Bronchial epithelial cell (primary cell): ENCODE measurements at places on chromosomes 6 and 20. TPM values are rescaled to one million over a fixed set of nuclear protein-coding genes. Genes with fewer than 3 reads are reported as not detected.
A peak's percentile ranks its signal among the peaks of the same experiment; 100 is the strongest.

Gene SLA2
- not detected in 2 replicates for total RNA-seq

Gene ULBP2
- 2.4 and 12.2 TPM in 2 replicates for total RNA-seq

Gene ECT2L
- total RNA-seq: 0.13 TPM in 1 of 2 replicates, not detected in the other

Gene BPI
- total RNA-seq: not detected in 2 replicates

Gene BICRAL
- total RNA-seq: 3.1 and 3.9 TPM in 2 replicates

Gene HSF2
- 16.0 and 17.9 TPM in 2 replicates for total RNA-seq

Gene SIM1
- total RNA-seq: not detected in 2 replicates

Gene CMTR1
- total RNA-seq: 15.8 and 22.1 TPM in 2 replicates

DNA sequence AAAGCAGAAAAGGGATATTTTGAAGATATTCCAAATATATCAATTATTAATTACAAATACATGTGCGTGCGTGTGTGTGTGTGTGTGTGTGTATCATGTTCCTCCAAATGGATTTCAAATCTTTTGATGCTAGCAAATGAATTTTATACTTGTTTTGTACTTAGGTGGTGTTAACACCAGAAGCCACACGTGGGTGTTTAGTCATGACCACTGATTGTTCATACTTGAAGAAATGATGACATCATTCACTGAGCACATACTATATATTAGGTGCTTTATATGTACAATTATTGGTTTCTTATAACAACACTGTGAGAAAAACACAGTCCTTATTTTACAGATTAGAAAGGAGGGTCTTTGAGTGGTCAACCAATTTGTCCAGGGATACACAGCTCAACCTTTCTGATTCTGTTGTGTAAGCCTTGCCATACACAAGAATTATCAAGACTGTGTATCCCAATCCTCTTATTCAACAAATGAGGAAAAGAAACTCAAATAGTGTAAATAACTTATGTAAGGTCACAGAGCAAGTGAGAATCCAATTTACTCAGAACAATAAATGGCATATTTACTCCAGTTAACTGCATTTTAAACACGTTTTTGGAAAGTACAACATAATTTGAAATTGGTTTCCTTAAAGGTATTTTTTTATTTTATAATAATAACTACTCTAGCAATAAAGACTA lies 88.5 kb downstream of the BCAS1 start:
- DNase-seq: peak; percentile 77

DNA sequence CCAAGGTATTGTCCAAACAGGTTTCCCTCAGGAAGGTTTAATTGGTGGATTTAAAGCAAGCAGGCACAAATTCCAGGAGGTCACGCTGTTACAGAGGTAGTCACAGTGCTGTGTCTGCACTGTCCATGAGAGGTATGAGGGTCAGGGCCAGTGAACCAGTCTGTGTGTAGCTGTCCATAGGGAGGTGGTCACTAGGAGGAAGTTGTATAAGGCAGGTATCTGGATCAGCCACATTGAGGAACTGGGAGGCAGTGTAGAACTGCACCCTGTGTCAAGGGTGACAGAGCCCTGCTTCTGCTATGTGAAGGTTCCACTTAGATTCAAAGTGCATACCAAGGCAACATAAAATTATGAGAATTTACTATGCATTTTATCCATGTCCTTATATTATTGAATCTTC lies 73.3 kb downstream of the MAP3K4 start:
- DNase-seq: no peak

DNA sequence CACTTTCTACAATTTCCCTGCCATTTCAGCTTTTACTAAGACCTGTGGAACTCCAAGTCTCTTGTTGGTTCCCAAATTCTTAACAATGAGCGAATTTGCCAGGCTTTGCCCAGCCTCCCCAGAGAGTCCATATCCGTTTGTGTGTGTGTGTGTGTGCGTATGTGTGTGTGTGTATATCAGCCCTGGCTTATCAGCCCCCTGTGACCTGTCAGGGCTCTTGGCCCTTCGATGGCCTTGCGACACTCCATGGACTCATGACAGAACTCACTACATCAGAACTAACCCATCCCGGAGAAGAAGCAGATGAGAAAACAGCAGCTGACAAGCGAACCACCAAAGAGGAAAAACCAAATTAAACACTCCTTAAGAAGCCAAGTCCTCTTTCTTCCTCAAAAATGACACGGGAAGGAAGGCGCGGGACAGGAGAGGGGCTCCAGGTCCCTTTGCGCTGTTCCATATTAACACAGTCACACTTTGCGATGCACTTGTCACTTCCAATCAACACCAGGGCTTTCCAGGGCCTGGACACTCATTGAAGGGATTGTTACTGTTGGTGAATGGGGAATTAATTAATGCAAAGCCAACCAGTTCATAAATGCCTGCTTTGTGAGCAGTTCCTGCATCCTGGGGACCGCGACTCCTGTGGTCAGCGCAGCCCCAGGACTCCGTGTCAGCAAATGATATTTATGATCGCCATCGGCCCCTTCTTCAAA lies 524.0 kb downstream of the CD83 start:
- DNase-seq: no peak

GRCh38 chr20:56630506-56631317 lies 1.6 kb downstream of the TFAP2C start:
- no peak for DNase-seq

- DNase-seq: no peak
Observed at GRCh38 chr6:158175111-158175510, 7.0 kb downstream of the GTF2H5 start.

GRCh38 chr6:109305028-109305427 lies 77.2 kb downstream of the CD164 start:
- no peak for DNase-seq

DNA sequence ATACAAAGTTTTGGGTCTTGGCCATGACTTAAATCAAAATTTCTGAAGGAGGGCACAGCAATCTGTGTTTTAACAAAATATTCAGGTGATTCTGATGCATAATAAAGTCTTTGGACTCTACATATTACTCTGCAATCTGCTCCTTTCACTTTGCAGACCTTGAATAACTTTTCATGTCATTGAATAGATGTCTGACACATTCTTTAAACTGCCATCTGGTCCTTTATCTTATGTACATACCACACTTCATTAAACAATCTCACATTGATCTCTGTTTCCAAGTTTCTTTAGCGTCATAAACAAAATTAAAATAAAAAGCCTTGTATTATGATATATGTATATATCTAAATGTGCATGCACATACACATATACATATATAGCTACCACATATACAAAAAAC lies 831.2 kb downstream of the MAFB start:
- no peak for DNase-seq

DNA sequence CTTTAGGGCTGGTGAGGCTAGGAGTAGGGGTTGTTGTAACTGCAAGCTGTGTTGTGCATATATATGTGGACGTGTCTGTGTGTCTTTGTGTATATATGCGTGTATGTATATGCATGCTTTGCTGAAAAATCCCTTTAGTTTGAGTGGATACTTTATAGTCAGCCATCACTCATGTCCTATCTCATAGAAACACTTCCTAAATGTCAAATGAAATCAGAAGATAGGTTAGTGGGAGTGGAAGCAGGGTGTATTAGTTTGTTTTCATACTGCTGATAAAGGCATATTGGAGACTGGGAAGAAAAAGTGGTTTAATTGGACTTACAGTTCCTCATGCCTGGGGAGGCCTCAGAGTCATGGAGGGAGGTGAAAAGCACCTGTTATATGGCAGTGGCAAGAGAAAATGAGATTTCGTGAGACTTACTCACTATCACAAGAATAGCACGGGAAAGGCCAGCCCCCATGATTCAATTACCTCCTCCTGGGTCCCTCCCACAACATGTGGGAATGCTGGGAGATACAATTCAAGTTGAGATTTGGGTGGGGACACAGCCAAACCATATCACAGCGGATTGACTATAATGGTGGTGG lies 131.1 kb downstream of the JARID2 start:
- no peak for DNase-seq

GRCh38 chr20:24574307-24574706 lies 104.9 kb downstream of the SYNDIG1 start:
- no peak for DNase-seq

DNA sequence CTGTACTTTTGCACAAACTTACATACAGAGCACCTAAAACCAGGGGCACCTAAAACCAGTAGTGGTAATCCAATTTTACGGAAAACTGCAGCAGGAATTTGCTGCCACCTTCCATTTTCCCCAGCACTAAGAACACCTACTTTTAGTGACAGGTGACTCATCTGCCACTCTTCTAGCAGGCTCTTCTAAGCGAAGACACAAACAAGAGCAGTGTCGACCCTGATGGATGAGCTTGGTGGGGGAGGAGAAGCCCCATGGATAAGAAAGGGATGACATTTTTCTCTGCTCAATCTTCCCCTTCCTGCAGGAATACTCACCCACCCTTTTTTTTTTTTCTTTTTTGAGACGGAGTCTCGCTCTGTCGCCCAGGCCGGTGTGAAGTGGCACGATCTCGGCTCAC lies 116.9 kb downstream of the GMPR start:
- DNase-seq: no peak

DNA sequence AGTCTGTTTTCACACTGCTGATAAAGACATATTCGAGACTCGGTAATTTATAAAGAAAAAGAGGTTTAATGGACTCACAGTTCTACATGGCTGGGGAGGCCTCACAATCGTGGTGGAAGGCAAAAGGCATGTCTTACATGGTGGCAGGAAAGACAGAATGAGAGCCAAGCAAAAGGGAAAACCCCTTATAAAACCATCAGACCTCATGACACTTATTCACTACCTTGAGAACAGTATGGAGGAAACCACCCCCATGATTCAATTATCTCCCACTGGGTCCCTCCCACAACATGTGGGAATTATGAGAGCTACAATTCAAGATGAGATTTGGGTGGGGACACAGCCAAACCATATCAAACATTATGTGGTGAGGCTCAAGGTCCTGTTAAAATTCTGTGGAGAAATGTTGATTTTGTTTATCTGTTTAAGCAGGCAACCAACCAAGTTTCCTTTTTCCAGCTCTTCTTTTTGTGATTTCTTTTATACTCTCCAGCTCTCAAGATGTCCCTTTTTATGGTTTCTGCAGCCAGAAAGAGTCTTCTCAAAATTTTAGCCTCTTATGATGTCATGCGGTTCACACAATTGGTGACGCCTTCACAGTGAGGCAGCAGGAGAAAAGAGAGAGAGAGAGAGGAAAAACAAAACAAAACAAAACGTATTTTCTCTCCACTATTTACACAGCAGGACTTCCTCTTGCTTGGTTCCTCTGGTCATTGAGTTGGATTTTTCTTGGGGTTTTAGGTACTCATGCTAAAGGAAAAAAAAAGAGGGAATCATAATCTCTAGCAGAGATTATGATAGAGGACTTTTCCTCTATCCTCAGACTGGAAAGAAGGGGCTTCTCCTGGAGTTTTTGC lies 18.0 kb downstream of the AIG1 start:
- no peak for DNase-seq

GRCh38 chr20:38935967-38936407 lies 9.8 kb downstream of the FAM83D start:
- DNase-seq: peak; percentile 78

- peak; percentile 79 for DNase-seq
Observed at GRCh38 chr6:5670811-5671561, 335.7 kb downstream of the NRN1 start.

- no peak for DNase-seq
Observed at GRCh38 chr20:33433465-33434234, 9.9 kb downstream of the SNTA1 start.

DNA sequence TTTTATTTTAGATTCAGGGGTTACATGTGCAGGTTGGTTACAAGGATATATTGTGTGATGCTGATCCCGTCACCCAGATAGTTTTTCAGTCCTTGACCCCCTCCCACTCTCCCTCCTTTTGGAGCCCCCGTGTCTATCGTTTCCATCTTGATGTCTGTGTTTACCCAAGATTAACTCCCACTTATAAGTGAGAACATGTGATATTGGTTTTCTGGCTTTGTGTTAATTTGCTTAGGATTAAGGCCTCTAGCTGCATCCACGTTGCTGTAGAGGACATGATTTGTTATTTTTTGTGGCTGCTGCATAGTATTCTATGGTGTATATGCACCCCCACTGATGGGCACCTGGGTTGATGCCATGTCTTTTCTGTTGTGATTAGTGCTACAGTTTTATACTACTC lies 178.6 kb downstream of the PLCB1 start:
- no peak for DNase-seq

DNA sequence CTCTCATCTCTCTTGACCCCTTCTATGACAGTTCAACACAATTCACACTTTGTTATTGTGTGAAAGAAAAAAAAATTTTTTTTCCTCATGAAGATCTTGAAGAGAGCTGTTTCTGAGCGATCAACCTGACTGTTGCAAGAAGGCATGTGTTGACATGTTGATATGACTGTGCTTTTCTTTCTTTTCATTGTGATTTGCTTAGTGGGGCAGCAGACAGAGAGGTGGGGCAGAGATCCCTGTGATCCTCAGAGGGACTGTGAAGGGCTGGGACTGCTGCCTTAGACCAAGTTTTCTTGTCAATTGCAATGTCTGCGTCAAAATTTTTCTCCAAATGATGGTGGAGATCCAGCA lies 70.8 kb upstream of the IYD start:
- peak; percentile 94 for DNase-seq

DNA sequence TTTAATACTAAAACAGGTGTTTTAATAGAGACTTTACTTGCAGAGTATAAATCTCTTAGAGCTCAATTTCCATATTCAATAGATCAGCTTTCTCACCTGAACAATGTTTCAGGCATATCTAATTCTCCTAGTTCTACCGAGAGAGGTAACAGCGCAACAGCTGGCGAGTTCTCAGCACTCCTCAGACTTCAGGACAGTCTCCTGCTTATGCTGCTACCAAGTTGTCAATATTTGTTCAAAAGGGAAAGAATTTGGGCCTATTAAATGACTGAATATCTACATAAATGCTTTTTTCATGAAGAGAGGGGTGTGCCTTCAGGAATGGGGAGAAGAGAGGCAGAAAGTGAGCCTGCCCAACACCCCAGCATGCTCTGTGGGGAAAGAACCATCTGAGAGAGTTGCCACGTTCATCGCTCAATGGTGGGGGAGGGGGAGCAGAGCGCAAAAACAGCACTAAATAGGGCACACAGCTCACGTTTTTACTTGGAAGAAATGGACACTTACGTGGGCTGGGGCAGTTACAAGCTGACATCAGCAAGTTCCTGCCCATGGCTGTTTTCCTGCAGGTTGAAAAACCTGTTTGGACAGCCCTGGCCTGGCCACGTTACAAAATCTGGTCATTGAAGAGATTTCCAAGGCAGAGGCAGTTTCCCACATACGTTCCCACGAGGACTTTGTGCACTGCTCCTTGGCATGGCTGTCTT lies 38.0 kb downstream of the EZR start:
- DNase-seq: peak; percentile 83

DNA sequence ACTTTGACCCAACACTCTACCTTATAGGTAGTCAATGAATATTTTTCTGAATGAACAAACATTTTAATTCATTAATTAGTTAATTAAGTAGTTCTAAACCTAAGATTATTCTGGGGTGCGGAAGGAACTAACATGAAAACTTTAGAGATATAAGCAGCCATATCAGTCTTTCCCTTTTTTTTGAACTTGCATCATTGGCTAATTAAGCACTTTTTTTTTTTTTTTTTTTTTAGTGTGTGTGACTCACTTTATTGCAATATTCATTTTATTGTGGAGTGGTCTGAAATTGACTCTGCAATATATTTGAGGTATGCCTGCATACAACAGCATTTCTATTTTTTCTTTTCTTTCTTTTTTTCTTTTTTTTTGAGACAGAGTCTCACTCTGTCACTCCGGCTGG lies 21.8 kb upstream of the AMD1 start:
- no peak for DNase-seq

GRCh38 chr20:57654363-57654997 lies 34.3 kb upstream of the ZBP1 start:
- peak; percentile 45 for DNase-seq
